Endodermal cell (in vitro differentiated cells): ENCODE measurements at places on chromosomes 12 and 14. TPM values are rescaled to one million over a fixed set of nuclear protein-coding genes. Genes with fewer than 3 reads are reported as not detected.

Gene RASSF9
- total RNA-seq = 0.88 and 0.99 TPM in 2 replicates

Gene BMP4
- 13.0 and 13.5 TPM in 2 replicates for total RNA-seq

Gene TGFB3
- total RNA-seq = 3.7 and 6.8 TPM in 2 replicates

Gene GLIPR1
- total RNA-seq = 0.05 to 0.22 TPM in 2 of 3 replicates, not detected in the other

Gene SDR9C7
- total RNA-seq = not detected in 2 replicates

Gene MUCL1
- not detected in 3 replicates for total RNA-seq

Gene NTS
- total RNA-seq = 2.6 and 3.0 TPM in 2 replicates

Gene SP7
- not detected in 2 replicates for total RNA-seq

Gene RHOJ
- 0.25 TPM in 1 of 3 replicates, not detected in the others for total RNA-seq

Gene CCDC197
- total RNA-seq = not detected in 2 replicates

Gene CLEC2A
- total RNA-seq = not detected in 2 replicates

Gene MAP1LC3B2
- total RNA-seq = 0.80 to 2.9 TPM in 2 of 3 replicates, not detected in the other

Gene ADCY6
- 40.1 and 52.8 TPM in 2 replicates for total RNA-seq

Gene MRPS35
- total RNA-seq = 24.4 to 34.2 TPM (median 33.7 TPM) in 3 replicates

Gene HAL
- total RNA-seq = 0.49 TPM in 1 of 3 replicates, not detected in the others

Gene ZNF140
- total RNA-seq = 17.1 and 20.9 TPM in 2 replicates

Gene ESRRB
- total RNA-seq = 0.52 to 1.2 TPM (median 1.0 TPM) in 3 replicates

Gene ADAMTS20
- 1.1 to 23.2 TPM (median 1.1 TPM) in 3 replicates for total RNA-seq
